MV-4-11 (cell line): ENCODE measurements at places on chromosomes 16 and 17.

GRCh38 chr17:73747221-73748002 lies 103.2 kb upstream of the SDK2 start:
- DNase-seq, result no peak

- no peak for DNase-seq
Measured at GRCh38 chr17:281365-281999, 71.1 kb downstream of the RPH3AL start.

DNA sequence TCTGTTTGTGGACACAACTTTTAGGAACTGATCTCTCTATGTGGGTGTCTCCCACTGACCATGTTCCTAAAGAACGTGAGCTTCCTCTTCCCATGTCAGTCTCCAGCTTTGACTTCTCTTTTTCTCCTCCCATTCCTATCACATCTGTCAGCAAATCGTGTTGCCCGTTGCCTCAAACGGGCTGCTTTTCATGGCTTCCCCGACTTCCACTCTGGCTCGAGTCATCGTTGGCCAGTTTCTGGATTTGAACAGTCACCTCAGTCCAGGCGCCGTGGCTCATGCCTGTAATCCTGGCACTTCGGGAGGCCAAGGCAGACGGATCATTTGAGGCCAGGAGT lies 5.4 kb downstream of the ABCC1 start:
- peak; percentile 86 for DNase-seq

DNA sequence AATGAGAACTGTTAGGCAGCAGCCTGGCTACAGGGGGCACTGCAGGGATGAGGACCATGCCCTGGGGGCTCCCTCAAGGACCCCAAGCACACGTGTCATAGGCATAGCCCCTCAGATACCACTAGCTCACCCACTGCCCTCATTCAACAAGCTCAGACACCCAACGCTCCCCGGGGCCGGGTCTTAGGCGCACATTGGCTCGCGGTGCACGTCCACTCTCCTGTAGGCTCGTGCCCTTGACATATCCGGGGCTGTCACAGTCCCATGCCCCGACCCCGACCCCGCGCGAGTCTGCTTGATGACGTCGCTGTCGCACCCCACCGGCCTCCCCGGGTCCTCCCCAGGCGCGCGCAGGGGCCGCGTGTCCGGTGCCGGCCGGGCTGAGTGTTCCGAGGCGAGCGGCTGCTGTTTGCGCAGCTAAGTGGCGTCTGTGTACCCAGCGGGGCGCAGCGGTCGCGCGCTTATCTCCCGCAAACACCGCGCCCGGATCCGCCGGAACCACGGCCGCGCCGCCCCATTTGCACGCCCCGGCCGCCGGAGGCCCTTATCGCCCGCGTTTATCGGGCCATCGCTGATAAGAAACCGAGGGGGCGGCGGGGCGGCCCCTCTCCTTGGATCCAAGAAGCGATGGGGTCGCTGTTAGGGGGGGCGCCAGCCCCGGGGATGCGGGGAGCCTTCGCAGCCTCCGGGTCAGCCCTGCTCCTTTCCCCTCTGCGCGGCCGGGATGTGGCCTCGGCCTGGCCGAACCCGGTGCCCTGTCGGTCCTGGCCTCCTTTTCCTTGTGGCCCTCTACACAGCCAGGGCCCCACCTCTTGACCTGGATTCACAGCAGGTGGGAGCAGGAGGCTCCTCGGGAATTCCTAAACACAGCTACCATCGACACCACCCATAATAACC lies 20.7 kb upstream of the NAGS start:
- DNase-seq, result no peak
